Heart right ventricle (tissue), 16 donors: ENCODE measurements at places on chromosomes 4 and X. TPM values are rescaled to one million over a fixed set of nuclear protein-coding genes. Genes with fewer than 3 reads are reported as not detected.
A peak's percentile ranks its signal among the peaks of the same experiment; 100 is the strongest.

GRCh38 chrX:11480626-11481025, 185.1 kb downstream of the ARHGAP6 start:
- no peak overlapping the region for H3K27ac ChIP-seq
- H3K27me3 ChIP-seq = no peaks in the 10 kb centered on the region
- no peaks in the 10 kb centered on the region for H3K36me3 ChIP-seq
- H3K4me3 ChIP-seq = no peak overlapping the region
- no peaks in the 10 kb centered on the region for H3K4me1 ChIP-seq

DNA sequence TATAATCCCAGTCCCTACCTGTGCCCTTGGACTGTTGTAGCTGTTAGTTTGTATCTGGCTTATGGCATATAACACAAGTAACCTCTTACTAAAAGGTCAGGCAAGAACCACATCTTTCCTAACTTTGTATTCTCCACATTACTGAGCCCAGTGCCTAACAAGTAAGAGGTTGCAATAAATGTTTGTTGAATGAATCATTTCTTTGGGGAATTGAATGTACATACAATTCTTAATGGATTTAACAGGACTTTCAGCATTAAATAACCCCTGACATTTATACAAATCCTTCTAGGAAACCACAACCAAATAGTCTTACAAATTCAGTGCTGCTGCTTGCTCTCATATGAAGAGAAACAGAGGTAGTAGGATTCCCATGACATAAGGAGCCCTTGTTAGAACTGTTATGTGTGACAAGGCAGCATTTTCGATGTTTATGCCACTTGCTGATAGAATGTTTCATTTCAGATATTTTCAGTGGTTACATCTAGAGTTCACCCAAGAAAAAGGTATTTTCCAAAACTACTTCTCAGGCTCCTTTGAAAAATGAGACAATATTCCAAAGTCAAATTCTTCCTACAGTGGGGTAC, 62.0 kb downstream of the MBNL3 start:
- H3K27me3 ChIP-seq = no peaks in the 10 kb centered on the region
- H3K4me3 ChIP-seq = no peak overlapping the region
- H3K36me3 ChIP-seq = no peaks in the 10 kb centered on the region
- H3K4me1 ChIP-seq = no peaks in the 10 kb centered on the region
- no peak for DNase-seq
- H3K27ac ChIP-seq = no peak overlapping the region

DNA sequence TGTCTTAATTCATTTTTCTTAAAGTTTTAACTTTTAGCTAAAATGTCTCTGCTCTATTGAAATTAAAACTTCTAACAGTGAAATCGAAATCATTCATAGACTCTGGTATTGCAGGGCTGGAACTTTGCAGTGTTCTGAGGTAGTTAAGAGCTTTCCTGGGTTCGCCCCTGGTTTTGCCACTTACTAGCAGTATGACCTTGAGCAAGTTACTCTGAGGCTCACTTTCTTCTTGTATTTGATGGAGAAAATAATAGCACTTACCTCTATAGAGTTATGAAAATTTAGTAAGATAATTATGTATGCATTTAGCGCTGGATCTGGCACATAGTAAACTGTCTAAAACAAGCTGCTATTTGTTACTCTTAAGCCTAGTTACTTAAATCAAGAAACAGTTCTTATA, 1.7 kb downstream of the SLAIN2 start:
- no peaks in the 10 kb centered on the region for H3K27me3 ChIP-seq
- no peaks in the 10 kb centered on the region for H3K36me3 ChIP-seq
- DNase-seq = no peak
- H3K4me3 ChIP-seq = peak overlapping the region; percentile 92

- H3K27ac ChIP-seq = no peak overlapping the region
- H3K36me3 ChIP-seq = no peaks in the 10 kb centered on the region
- no peak overlapping the region for H3K4me3 ChIP-seq
- no peaks in the 10 kb centered on the region for H3K4me1 ChIP-seq
- H3K27me3 ChIP-seq = no peaks in the 10 kb centered on the region
These were observed 516.3 kb downstream of the ADGRL3 start for GRCh38 chr4:61716426-61716825.

GRCh38 chr4:104489731-104490095, 5.0 kb downstream of the CXXC4 start:
- no peak overlapping the region for H3K4me3 ChIP-seq
- H3K36me3 ChIP-seq = no peaks in the 10 kb centered on the region
- no peaks in the 10 kb centered on the region for H3K4me1 ChIP-seq

- no peak for DNase-seq
- H3K27me3 ChIP-seq = no peaks in the 10 kb centered on the region
- no peaks in the 10 kb centered on the region for H3K36me3 ChIP-seq
- no peak overlapping the region for H3K27ac ChIP-seq
- peaks cover 38% of the 10 kb centered on the region for H3K4me1 ChIP-seq
These were observed 4.6 kb downstream of the HCFC1 start for GRCh38 chrX:153966841-153967535.

DNA sequence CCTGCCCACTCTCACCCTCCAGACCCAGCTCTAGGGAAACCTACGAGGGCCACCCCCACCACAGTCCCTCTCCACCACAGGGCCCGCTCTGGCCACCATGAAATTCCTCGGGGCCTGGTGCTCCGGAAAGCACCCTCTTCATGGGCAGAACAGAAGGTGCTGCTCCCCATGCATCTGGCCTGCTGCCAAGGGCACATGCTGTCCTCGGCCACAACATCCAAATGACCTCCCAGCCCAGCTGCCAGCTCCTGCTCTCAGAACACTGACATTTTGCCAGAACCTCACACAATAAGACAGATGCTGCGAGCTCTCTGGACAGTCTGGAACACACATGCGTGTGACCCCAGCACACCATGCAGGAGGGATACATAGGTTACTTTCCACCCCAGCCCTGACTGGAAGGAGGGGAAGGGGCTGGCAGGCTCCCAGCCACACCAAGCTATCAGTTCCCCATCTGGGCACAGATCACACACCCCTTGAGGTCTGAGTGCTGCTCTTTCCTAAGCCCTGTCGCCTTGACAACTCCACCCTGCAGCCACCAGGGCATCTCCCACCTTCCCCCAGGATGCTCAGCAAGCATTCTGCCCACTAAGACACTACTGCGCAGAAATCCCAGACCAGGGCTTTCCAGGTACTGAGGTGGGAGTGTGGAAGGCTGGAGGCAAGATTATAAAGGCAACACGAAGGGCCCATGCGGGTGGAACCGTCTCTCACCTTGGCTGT, 5.8 kb downstream of the CCNQ start:
- H3K27ac ChIP-seq = peak overlapping the region; percentile 51
- no peak overlapping the region for H3K4me3 ChIP-seq

- no peak for DNase-seq
- peaks cover 18% of the 10 kb centered on the region for H3K4me1 ChIP-seq
- H3K27ac ChIP-seq = no peak overlapping the region
These were observed 86.9 kb upstream of the BMP2K start for GRCh38 chr4:78689261-78689660.

DNA sequence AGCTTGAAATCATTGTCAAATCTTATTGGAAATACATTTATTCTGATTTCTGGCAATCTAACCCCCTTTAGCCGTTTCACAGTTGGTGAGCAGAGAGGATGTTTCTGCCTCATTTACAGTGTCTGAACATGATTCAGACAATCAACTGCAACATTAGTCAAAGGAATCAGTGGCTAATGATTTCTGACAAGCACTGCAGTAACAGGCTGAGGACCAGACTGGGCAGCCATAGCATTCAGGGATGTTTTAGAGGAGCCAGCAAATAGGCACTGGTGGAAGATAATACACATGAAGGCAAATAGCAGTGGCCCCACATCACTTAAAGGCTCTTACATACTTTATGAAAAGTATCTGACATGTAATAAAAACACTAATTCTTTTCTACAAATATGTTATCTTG, 102.8 kb downstream of the TTC29 start:
- H3K27me3 ChIP-seq = no peaks in the 10 kb centered on the region
- H3K27ac ChIP-seq = no peak overlapping the region
- H3K4me3 ChIP-seq = no peak overlapping the region
- no peak for DNase-seq
- H3K36me3 ChIP-seq = no peaks in the 10 kb centered on the region
- no peaks in the 10 kb centered on the region for H3K4me1 ChIP-seq

Gene USP17L13
- not detected for total RNA-seq

Gene TMEM154
- total RNA-seq = 2.2 TPM

Gene PRSS48
- not detected for total RNA-seq

Gene COX7B2
- not detected for total RNA-seq

Gene AMBN
- not detected for total RNA-seq

Gene CRLF2
- total RNA-seq = not detected

Gene VSIG1
- 0.09 TPM for total RNA-seq

Gene ITIH6
- not detected for total RNA-seq
